ENCODE measurements at places on chromosomes 7 and 10. TPM values are rescaled to one million over a fixed set of nuclear protein-coding genes. Genes with fewer than 3 reads are reported as not detected.

The SUFU gene
- 14.7 TPM for total RNA-seq

- peak; percentile 43 for DNase-seq
Measured at GRCh38 chr7:140403878-140404564, at the start of gene RAB19. Gene RAB19, plus strand, starts transcription at chr7:140404058. Its CDS starts 3,589 bp downstream, at chr7:140407647.

DNA sequence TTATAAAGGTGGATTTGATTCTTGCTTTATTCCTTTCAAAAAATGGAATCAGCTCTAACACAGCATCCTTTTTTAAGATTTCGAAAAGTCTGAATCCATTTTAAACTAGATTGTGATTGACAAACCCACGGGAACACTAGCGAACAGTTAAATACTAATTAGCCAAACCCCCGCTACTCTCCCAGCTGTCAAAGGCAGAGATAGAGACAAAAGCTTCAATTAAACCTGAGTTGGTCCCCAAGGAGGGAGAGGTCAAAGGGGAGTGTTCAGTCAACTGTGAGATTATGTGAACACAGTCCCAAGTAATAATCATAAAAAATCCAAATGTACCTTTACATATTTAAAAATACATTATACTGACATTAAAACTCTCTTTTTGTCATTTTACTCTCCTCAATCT is 65.7 kb upstream of the TBX20 start:
- DNase-seq = peak; percentile 55

DNA sequence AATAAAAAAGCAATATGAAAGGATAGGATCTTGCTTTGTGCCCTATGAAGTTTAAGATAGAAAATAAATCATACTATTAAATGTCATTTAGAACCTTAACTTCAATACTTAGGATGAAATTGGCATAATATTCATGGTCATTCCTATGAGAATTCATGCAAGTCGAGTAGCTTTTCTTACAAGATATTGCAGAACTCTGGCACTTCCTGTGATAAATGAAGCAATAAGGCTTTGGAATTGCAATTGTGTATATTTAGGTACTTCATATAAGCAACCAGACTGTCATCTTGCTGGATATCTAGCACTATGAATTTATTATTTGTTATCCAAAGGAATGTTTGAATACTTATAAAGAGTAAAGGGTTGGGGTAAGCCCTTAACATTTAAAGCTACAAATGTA is 116.5 kb downstream of the ZNF438 start:
- no peak for DNase-seq

- no peak for DNase-seq
Measured at GRCh38 chr10:130967784-130968183, 343.7 kb downstream of the TCERG1L start.

DNA sequence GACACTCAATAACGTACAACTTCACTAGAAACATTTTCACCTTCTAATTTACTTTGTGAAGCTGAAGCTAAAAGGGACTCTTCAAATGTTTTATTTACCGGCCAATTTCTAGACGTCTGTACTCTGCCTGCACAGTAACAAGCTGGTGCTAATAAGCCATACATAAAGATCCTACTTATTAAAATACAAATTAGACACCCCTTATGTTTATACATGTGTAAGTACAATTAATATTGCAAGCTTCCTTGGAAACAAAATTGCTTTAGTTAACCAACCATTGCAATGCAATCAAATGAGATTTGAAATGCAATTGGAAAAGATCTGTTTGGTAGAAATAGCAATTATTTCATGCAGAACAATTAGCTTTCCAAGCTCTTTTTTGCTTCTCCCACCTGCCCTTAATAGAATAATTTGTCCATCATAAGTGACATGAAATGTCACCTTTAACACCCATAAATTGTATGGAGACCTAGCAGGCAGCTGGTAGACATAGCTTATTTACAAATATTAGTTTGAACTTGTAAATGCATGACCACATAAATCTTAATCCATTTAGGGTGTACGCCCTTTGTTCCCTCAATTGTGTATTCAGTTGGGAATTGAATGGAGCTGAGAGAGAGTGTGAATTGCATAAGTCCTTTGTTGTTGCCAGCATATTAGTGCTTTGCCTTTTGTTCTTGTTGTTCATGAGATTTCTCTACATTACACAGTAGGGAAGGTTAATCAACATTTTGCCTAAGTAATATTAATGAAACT is 277.1 kb downstream of the CACNA2D1 start:
- no peak for DNase-seq

- DNase-seq = peak; percentile 68
Measured at GRCh38 chr10:131748831-131749766, 151.7 kb upstream of the PPP2R2D start.

DNA sequence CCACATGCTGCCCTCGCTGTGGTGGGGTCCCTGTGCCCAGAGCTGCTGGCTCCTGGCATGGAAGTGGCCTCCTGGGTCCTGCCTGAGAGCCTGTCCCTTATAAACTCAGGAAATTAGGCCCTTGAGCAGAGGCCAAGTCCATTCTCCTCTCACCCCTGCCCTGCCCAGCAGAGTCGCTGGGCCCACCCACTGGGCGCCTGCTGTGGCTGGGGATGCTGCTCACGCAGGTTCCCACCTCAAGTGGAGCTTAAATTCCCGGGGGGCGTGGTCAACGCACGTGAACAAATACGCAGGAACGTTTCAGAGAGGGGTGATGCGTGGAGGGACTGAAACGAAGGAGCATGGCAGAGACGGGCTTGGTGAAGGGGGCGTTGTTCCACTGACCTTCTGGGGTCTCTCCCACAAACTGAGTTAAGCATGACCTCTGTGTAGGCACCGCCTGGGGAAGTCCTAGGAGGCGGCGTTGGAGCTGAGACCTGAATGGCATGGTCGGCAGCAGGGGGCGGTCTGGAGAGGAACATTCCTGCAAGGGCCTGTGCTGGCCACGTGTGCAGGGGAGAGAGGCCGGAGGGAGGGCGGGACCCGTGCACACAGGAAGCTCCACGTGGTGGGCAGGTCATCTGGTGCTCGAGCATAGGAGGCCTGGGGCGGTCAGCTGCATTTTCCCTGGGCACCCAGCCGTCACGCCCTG is 27.9 kb downstream of the FAM20C start:
- peak; percentile 67 for DNase-seq

DNA sequence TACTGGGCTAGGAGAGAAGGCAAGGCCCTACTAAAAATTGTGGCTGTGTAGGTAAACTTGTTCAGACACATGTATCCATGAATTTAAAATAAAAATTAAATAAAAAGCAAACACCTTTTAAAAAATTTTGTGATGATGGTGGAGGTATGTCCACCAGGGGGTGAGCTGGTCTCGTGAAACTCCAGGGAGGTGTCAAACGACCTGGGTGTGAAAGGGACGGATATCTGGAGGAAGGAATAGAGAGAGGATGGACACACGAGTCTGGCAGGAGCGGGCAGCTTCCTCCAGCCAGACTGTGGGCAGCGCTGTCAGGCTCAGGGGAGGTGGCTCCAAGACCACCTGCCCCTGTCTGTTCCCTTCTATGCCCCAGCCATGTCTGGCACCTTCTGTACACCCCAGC is 34.8 kb upstream of the DMBT1 start:
- DNase-seq = no peak

- no peak for DNase-seq
Measured at GRCh38 chr7:11469028-11469745, 362.8 kb downstream of the THSD7A start.

The MUC12 gene
- total RNA-seq = not detected

The SLK gene
- total RNA-seq = 42.7 TPM

DNA sequence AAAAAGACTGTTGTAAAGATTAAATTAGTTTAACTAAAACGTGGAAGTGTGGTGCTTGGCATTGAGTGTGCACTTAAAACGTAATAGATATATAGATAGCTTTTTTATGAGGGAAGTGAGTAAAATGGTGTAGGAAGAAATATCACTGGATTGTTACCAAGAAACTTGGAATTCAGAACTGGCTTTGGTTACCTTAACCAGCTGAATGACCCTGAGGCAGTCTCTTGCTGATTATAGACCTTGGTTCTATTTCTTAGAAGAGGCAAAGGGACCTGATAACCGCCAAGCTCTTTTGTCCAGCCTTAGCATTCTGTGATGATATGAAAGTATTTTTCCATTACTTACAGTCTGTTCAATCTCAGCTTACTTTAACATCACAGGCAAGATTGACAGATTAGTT is 3.8 kb downstream of the REEP3 start:
- DNase-seq = no peak

GRCh38 chr7:140017543-140017942 is 45.2 kb downstream of the PARP12 start:
- DNase-seq = no peak

DNA sequence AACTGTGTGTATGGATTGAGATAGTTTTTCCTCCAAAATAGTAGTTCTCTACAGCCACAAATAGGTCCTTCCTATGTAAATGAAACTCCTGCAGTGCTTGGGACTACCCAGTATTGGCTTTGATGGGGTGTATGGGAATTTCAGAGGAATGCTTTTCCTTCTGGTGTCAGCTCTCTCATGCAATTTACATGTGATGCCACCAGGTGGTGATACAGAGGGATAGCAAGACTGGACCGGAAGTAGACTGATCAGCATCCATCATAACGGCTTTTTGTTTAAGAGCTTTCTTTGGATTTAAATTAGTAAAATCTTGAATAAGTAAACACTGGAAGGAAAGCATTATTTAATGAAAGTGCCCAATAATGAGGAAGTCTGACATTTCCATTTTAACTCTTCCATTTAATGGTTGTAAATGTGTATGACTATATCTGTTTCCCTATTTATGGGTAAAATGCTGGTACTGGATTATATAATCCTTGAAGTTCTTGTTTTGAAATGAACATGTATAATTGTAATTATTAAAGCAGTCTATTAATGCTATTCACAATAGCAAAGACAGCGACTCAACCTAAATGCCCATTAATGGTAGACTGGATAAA is 22.7 kb downstream of the DYNC1I1 start:
- DNase-seq = peak; percentile 55

- no peak for DNase-seq
Measured at GRCh38 chr7:80949449-80949848, 30.6 kb upstream of the SEMA3C start.

DNA sequence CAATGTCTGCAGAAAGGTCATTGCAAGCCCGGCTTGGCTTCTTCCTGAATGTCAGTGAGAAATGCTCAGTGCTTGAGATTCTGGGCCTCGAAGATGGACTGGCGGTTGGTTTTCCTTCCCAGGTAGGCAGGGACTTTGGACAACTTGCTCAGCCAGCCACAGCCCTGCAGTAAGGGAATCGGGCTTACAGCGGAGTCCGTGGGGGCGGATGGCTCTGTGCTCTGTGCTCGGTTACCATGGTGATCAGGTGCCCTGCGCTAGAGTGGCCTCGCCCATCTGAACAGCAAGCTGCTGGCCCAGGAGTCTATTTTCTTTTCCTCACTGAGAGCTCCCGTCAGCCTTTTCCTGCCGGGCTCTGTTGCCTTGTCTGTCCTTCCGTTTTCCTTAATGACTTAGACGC is 77.8 kb upstream of the SH2B2 start:
- DNase-seq = peak; percentile 60

The IQUB gene
- 0.84 TPM for total RNA-seq

GRCh38 chr10:120657371-120657770 is 193.8 kb upstream of the WDR11 start:
- DNase-seq = no peak

The BAMBI gene
- total RNA-seq = 2.2 TPM

The MKI67 gene
- total RNA-seq = 71.3 TPM

The STYXL1 gene
- total RNA-seq = 60.4 TPM

The MEOX2 gene
- total RNA-seq = not detected

DNA sequence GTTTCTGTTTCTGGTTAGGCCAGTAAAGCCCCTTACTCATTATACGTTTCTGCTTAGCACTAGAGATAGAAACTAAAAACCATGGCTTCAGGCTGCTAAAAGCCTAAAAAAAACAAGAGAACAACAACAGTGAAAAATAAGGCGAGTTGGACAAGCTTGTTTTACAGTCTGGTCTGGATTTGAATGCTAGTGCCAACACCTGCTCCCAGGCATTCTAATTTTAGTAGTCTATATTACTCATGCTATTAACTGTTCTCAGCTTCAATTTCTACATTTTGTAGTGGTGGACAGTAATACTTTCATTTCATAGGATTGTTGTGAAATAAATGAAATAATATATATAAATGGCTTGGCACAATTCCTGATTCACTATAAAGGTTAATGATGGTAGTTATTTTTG is 108.5 kb downstream of the HBP1 start:
- no peak for DNase-seq

DNA sequence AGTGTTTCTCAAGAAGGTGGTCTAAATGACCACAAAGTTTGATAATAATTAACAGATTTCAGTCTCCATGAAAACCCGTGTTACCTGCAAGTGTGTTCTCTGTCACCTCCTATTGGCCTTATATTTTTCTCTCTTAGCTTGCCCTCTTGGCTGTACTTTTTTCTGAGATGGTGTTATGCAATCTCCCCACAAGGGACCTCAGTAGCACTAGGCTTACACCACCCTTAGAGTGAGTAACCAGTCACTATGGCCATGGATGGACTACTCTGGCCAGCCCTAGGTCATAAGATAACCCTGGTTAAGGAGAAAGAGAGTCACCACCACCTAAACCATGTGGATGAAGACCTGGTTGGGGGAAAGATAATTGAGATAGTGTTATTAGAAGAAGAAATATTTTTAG is 76.8 kb downstream of the NPSR1 start:
- DNase-seq = no peak

DNA sequence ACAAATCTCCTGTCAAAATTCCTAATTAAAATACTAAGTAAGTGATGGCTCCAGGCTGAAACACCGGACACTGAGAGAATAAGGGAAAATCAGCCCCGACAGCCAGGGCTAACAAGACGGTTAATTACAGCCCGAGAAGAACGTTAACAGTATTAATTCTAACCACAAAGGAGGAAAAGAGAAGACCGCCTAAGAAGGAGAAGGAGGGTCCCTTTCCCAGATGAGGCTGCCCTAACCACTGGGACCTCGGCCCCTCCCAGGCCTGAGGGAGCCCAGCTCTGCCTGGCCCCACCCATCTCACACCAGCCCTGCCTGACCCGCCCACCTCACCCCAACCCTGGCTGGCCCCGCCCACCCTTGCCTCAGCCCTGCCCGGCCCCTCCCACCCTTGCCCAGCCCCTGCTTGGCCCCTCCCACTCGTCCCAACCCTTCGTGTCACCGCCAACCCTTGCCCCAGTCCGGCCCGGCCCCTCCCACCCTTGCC is 51.3 kb downstream of the PWWP2B start:
- peak; percentile 69 for DNase-seq

The LLCFC1 gene
- total RNA-seq = not detected

DNA sequence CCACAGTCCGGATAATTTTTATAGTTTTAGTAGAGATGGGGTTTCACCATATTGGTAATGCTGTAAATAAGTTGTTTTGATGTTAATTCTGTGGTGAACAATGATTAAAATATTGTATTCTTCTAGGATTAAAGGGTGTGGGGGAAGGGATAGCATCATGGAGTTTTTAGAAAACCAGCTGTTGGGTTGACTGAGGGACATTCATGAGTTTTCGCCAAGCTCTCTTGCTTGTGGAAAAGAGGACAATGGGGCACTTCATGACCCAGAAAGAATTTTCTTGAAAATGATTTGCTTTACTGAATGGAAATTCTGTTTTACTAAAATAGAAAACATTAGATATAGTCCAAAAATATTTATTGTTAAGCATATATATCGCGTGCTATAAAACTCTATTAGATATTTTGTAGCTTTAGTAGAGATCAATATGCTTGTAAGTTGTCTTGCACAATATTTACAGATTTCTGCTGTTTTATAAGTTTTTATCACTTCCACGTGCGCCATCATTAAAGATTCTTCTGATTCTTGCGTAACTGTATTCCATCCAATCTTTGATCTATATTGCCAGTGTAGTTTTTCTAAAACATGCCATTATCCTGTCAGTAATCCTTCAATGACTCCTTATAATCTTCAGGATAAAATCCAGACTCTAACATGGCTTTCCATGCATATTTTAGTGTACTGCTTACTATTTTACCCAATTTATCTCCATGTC is 41.8 kb downstream of the LCOR start:
- DNase-seq = no peak

- DNase-seq = no peak
Measured at GRCh38 chr10:571166-571565, 118.3 kb downstream of the DIP2C start.

Measured in neural progenitor cell (in vitro differentiated cells).